Fibroblast of skin of right biceps (primary cell): ENCODE measurements at places on chromosomes 7 and 10.

DNA sequence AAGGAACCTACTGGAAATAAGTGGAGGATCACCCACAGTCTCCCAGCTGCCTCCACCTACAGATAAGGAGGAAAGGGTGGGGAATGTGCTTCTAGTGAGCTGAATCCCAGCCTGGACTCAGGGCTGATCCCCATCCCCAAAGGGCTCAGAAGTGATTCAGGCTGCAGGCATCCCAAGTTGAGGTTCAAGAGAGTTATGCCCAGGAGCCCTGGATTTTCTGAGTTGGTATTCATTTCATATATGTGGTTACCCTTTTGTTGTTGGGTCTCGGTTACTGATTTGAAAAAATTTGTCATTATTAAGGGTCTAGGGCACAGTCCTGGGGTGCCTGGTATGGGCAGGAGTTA, 30.0 kb upstream of the SRGN start:
- DNase-seq, result peak; percentile 79

DNA sequence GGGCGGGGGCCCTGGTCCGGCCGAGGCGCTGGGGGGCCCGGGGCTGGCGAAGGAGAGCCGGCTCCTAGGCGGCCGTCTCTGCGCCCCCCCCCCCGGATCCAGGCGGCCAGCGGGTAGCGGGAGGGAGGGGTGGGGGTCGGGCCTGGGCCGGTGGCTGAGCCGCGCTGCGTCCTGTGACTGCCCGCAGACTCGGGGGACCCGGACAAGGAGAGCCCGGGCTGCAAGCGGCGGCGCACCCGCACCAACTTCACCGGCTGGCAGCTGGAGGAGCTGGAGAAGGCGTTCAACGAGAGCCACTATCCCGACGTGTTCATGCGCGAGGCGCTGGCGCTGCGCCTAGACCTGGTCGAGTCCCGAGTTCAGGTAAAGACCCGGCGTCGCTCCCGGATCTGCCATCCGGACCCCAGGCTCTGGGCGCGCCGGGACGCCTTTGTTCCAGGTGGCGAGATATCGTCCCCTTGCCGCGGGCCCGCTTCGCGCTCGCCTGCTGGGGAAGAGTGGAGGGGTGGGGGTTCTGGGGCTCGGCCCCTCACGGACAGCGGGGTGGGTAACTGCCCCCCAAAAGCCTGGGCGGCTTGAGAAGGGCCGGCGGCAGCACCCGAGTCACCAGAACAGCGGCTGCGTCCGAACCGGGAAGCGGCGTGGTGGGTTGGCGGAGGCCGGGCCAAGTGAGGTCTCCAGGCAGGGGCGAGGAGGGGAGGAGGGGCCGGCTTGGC, 819 bp downstream of the UNCX start:
- DNase-seq, result no peak

DNA sequence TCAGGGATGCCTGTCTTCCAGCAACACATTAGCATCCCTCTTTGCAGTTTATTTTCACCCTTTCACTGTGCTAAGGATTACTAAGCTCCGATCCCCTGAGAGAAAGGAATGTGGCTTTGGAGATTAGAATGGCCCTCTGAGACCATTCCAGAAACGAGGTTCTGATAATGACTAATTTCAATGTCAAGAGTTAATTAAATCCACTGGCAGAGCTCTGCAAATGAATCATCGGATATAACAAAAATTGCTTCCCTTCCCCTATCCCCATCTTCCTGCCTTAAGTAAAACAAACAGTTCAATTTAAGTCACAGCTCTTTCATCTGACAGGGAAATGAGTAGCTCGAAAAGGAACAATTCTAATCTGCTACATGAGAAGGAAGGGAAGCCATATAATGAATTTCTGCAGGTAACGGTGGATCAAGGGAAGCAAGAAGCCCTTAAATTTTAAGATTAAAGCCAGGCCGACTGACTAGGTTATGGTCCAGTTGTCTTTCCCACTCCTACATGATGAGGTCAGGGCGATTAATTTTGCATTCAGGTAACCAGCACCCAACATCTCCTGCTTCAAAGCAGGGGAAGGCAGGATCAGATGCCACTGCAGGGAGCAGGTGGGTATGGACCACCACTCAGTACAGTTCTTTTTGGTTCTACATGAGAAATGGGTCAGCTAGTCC, 50.5 kb downstream of the MALSU1 start:
- peak; percentile 95 for DNase-seq

DNA sequence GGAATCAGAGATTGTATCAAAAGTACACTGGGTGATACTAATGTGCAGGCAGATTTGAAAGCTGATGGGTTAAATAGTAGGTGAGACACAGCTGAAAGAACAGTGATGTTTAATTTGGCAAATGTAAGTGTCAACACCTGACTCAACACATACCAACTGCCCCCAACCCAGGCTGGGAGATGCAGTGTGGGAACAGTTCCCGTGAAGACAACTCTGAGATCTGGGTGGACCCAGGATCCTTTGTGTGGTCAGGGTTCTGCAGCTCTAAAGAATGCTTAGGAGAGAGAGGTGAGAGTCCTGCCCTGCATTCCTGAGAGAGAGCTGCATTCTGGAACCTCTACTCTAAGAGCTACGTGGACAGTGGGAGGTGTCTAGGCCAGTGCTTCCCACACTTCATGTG, 479.7 kb downstream of the RPS24 start:
- peak; percentile 28 for DNase-seq

DNA sequence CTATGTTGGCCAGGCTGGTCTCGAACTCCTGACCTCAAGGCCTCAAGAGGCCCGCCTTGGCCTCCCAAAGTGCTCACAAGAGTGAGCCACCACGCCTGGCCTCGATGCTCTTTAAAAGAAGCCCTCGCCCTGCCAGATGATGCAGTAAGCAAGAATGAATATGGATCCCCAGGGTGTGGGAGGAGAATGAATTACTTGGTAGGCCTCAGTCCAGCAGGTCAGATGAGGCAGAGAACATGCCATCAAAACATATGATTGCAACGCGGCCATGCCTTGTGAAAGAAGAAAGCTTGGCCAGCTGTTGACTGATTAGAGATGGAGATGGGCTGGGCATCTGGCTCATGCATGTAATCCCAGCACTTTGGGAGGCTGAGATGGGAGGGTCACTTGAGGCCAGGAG, 68.7 kb downstream of the CAMK1D start:
- peak; percentile 62 for DNase-seq

GRCh38 chr7:123746055-123746454, 2.7 kb downstream of the WASL start:
- no peak for DNase-seq

DNA sequence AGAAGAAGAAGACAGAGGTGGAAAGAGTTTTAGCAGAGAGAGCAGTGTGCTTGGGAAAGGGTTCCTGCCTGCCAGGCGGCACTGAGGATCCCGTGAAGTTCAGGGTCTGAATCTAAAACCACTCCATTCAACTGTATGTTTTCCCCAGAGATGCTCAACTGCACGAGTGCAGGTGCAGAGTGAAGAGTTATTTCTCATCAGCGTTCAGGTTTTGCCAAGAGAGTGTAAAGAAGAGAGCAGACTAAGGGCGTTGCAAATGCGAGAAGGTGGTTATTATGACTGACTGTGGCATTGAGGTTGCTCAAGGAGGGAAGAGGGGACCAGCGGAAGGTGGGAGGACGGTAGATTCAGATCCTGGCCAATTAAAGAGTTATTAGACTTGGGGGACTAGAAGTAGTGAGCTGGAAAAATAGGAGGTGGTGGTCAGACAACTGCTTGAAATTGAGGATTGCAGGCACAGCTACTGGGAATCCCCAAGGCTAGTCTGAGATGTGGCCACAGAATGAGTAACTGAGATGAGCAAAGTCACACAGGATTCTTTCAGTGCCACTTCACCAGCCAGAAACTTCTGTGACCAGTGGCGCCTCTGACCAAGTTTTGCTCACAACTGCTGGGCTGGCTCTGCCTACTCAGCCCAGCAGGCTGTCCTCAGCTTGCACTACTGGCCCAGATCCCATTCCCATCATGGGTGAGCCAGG, 29.1 kb downstream of the STRA8 start:
- no peak for DNase-seq

GRCh38 chr7:80463272-80463920, 48.5 kb downstream of the GNAT3 start:
- DNase-seq, result peak; percentile 61

- DNase-seq, result no peak
Observed at GRCh38 chr10:110822035-110822711, 49.6 kb upstream of the PDCD4 start.

DNA sequence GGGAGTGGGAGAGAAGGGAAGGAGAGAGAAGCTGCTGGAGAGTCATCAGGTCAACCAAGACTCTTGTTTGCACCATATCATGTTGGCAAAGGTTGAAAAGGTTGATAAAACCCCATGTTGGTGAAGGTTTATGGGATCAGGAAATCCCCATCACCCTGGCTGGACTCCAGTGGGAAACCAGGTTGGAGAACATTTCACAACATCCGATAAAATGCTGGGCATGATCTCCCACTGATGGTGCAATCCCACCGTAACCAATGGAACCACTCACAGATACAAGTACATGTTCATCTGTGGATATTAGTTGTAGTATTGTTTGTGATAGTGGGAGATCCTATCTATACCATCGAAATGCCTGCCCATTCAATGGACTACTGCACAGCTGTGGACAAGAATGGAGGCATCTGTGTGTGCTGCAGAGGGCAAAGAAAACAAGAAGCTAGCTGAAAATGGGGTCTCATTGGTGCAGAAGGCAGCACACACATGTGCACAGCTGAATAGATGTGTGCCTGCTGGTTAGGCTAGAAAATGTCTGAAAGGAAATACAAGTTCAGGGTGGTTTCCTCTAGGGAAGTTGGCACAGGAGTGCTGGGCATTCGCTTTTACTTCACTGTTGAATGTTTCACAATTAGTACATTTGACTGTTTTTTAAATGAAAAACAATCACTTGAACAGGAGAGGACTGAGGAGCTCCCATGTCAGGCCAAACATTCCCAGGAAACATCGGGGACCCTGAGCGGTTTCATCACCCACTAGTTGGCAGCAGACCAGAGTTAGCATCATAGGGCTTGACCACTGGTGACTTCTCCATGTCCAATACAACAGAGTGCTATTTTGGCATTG, 80.4 kb upstream of the MGMT start:
- DNase-seq, result no peak

DNA sequence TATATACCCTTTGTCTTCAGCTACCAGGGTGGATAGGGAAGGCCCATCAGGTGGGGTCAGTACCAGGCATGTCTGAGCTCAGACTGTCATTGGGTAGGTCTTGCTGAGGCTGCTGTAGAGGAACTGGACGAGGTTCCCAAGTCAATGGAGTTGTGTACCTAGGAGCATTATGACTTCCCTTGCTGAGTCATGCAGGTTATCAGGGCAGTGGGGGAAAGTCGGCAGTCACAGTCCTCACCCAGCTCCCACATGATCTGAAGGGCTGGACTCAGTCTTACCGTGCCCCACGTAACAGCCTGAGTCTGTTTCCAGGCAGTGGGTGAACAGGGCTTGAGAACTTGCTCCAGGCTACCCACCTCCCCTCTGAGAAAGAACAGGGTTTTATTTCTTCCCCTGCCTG, 260.8 kb upstream of the COBL start:
- no peak for DNase-seq

GRCh38 chr7:27684491-27684890, 21.8 kb upstream of the HIBADH start:
- no peak for DNase-seq

GRCh38 chr7:16727736-16728135, 25.8 kb upstream of the TSPAN13 start:
- no peak for DNase-seq

DNA sequence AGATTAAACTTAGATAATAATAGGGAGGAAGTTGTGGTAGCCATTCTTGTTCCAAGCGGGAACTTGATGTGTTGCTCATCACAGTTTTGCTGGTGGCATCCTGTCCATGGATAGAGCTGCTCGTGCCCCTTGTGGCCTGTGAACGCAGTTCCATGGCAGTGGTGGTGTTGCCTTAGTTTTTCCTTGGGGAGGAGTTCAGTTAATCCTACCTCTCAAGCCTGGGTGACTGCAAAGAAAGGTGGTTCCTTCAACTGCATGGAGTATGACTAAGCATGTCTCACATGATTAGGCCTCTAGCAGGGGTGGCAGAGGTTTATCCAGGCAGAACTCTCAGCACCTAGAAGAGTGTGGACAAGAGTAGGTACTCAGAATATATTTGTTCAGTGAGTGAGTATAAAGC, 99.7 kb downstream of the MAPK8 start:
- peak; percentile 53 for DNase-seq

DNA sequence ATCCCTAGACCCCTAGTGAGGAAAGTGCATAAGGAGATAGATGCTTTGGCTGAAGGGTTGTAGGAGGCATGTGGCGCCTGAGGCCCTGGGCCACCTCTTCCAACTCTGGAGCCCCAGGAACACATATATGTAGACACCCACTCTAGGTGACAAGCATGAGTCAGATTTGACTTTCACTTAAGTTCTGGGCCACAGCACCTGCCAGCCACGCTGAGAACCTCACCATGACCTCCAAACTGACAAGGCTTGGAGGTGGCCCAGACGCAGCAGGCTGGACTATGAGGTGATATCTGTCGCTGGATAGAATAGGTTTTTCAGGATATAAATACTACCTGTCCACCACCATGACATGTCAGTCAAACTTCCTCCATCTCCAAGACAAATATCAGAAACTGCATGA, 894.0 kb upstream of the ZNF722 start:
- no peak for DNase-seq

DNA sequence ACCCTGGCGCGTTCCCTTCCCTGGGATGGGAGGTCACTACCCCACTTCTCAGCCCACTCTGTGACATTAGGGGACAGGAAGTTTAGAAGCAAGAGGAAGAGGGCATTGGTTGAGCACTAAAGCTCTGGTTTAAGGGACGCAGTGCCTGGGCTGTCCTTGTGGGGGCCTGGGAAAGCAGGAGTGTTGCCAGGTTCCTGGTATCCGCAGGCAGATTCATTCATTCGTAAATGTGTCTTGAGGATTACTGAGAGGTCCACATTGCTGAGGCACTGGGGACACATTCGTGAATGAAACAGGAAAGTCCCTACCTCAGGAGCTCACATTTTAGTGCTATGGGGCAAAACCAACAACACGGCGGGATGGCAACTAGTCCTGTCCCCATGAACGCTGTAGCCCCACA, 69.4 kb downstream of the COL13A1 start:
- no peak for DNase-seq

DNA sequence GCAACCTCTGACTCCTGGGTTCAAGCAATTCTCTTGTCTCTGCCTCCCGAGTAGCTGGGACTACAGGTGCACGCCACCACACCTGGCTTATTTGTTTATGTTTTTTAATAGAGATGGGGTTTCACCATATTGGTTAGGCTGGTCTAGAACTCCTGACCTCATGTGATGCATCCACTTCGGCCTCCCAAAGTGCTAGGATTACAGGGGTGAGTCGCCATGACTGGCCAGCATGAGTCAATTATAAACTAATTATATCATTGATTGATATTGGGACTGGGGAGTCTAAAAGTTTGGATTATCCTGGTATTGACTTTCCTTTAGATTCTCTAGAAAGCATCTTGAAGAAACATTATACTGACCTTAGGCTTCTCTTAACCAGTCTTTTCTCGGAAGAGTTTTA, 73.9 kb upstream of the CCNY start:
- peak; percentile 14 for DNase-seq
